ENCODE measurements at places on chromosomes 6 and 20. TPM values are rescaled to one million over a fixed set of nuclear protein-coding genes. Genes with fewer than 3 reads are reported as not detected.

GRCh38 chr6:68958327-68958726 lies 323.2 kb downstream of the ADGRB3 start:
- no peaks in the 10 kb centered on the region for H3K27me3 ChIP-seq
- H3K4me3 ChIP-seq: no peak overlapping the region
- H3K36me3 ChIP-seq: no peaks in the 10 kb centered on the region
- H3K27ac ChIP-seq: no peak overlapping the region
- DNase-seq: no peak

- no peaks in the 10 kb centered on the region for H3K27me3 ChIP-seq
- H3K27ac ChIP-seq: no peak overlapping the region
- H3K4me3 ChIP-seq: no peak overlapping the region
- no peak for DNase-seq
- no peaks in the 10 kb centered on the region for H3K4me1 ChIP-seq
Measured at GRCh38 chr6:154361476-154361875, 4.9 kb upstream of the IPCEF1 start.

DNA sequence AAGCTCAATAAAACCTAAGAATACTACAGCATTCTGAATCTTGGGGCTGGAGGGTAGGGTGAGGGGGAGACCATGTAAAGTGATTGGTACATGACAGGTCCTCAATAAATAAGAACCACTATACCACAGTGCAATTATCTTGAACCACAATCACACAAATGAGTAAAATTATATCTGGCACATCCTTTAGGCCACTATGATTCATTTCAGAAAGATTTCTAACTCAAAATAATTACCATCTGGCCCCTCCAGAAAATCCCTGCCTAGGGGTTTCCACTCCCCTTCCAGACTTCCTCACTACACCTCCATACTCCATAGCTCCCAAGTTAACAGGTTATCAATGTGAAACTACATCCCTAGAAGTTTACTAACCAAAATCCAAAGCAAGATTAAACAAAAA lies 19.7 kb downstream of the AKIRIN2 start:
- no peak overlapping the region for H3K27ac ChIP-seq
- no peaks in the 10 kb centered on the region for H3K36me3 ChIP-seq
- peaks cover 23% of the 10 kb centered on the region for H3K4me1 ChIP-seq

Gene ETV7
- 0.52 TPM for total RNA-seq

- no peaks in the 10 kb centered on the region for H3K36me3 ChIP-seq
- no peaks in the 10 kb centered on the region for H3K27me3 ChIP-seq
- peak overlapping the region; percentile 99 for H3K4me3 ChIP-seq
- H3K27ac ChIP-seq: peak overlapping the region; percentile 100
- H3K4me1 ChIP-seq: peaks cover 14% of the 10 kb centered on the region
Measured at GRCh38 chr6:110815015-110815410, 256 bp downstream of the CDK19 start.

GRCh38 chr6:129262661-129263060 lies 379.7 kb downstream of the LAMA2 start:
- no peaks in the 10 kb centered on the region for H3K36me3 ChIP-seq
- no peaks in the 10 kb centered on the region for H3K4me1 ChIP-seq
- no peaks in the 10 kb centered on the region for H3K27me3 ChIP-seq
- H3K4me3 ChIP-seq: no peak overlapping the region
- DNase-seq: no peak

DNA sequence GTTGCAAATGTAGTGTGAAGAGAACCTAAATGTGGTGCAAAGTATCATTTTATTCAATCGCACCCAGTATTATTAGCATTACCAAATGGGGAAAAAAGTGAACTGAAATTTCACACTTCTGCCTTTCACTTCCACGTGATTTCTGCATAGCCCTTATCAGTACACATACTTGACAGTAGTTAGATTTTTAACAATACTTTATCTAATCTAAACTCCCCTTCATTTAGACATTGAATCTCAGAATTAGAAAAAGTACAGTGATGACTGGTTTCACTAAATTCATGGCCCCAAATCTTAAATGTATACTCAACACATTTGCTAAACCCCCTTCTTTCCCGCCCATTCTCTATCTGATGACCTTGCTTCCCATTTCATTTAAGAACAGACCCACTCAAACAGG lies 14.3 kb downstream of the STX7 start:
- no peaks in the 10 kb centered on the region for H3K4me1 ChIP-seq
- H3K36me3 ChIP-seq: no peaks in the 10 kb centered on the region
- H3K27me3 ChIP-seq: no peaks in the 10 kb centered on the region
- DNase-seq: no peak
- no peak overlapping the region for H3K4me3 ChIP-seq
- H3K27ac ChIP-seq: no peak overlapping the region

- H3K36me3 ChIP-seq: no peaks in the 10 kb centered on the region
- DNase-seq: peak; percentile 37
- peak overlapping the region; percentile 79 for H3K27ac ChIP-seq
- H3K4me1 ChIP-seq: peaks cover 9% of the 10 kb centered on the region
- no peak overlapping the region for H3K4me3 ChIP-seq
Measured at GRCh38 chr6:87705070-87705691, 3.1 kb upstream of the AKIRIN2 start.

Gene CRIP3
- not detected for total RNA-seq

GRCh38 chr6:56756791-56757587 lies 114.3 kb upstream of the DST start:
- H3K36me3 ChIP-seq: no peaks in the 10 kb centered on the region
- H3K27me3 ChIP-seq: no peaks in the 10 kb centered on the region
- peaks cover 38% of the 10 kb centered on the region for H3K4me1 ChIP-seq
- no peak overlapping the region for H3K27ac ChIP-seq
- no peak for DNase-seq

Gene XPO5
- 79.3 TPM for total RNA-seq

Gene TMEM244
- not detected for total RNA-seq

Gene MYCT1
- not detected for total RNA-seq

- no peaks in the 10 kb centered on the region for H3K36me3 ChIP-seq
- no peak overlapping the region for H3K4me3 ChIP-seq
- DNase-seq: no peak
- H3K4me1 ChIP-seq: peaks cover 17% of the 10 kb centered on the region
- H3K27me3 ChIP-seq: no peaks in the 10 kb centered on the region
Measured at GRCh38 chr6:109253366-109253765, 128.9 kb downstream of the CD164 start.

- H3K36me3 ChIP-seq: no peaks in the 10 kb centered on the region
- no peak overlapping the region for H3K4me3 ChIP-seq
- no peaks in the 10 kb centered on the region for H3K27me3 ChIP-seq
- no peak overlapping the region for H3K27ac ChIP-seq
Measured at GRCh38 chr20:25467441-25467840, 60.0 kb downstream of the GINS1 start.

- no peak overlapping the region for H3K27ac ChIP-seq
- no peaks in the 10 kb centered on the region for H3K36me3 ChIP-seq
- no peaks in the 10 kb centered on the region for H3K27me3 ChIP-seq
Measured at GRCh38 chr6:157036245-157036711, 259.1 kb downstream of the ARID1B start.

Gene CTAGE9
- total RNA-seq: not detected
